Lung microvascular endothelial cell (primary cell): ENCODE measurements at places on chromosomes 16 and 17.

DNA sequence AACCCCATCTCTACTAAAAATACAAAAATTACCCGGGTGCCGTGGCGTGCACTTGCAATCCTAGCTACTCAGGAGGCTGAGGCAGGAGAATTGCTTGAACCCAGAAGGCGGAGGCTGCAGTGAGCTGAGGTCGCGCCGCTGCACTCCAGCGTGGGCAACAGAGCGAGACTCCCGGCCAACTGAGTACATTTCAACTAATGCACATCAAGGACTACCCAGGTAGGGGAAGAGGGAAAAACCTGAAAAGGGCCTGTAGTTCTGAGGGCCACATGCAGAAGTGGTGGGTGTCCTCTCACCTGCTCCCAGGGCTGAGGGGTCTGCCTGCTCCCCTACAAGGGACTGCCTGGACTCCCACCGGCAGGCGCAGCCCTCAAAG is 584 bp upstream of the SLC16A5 start:
- DNase-seq = no peak

DNA sequence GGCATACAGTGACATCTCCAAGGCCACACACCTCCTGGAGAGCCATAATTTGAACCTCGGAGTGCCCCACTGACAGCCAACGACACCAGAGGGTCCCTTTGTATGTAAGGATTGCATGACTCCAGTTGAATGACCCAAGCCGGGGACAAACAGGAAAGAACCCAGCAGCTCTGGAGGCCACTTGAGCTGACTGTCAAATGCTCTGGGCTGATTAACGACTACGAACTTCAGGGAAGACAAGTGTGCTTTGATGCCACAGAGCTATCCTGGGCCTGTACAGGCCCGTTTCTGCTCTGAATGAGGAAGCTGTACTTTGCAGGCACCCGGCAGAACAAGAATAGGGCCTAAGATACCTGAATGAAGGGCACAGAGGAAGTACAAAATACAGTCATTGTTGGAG is 404.6 kb downstream of the SLC39A11 start:
- no peak for DNase-seq

DNA sequence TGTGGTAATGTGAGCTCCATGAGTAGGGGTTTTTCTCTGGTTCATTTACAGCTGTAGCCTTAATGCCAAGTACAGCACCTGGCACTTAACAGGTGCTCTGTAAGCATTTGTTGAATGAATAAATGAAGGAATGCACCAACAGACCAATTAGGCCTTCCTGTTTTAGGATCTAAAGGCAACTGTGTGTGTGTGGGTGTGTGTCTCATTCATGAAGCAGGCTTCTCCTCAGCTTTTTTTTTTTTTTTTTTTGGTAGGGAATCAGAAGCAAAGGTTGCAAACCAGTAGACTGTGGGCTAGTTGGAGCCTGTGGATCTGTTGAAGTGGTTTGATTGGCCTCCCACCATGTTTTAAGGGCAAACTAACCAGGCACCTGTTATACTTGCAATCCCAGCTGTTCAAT is 48.1 kb downstream of the HS3ST2 start:
- no peak for DNase-seq

DNA sequence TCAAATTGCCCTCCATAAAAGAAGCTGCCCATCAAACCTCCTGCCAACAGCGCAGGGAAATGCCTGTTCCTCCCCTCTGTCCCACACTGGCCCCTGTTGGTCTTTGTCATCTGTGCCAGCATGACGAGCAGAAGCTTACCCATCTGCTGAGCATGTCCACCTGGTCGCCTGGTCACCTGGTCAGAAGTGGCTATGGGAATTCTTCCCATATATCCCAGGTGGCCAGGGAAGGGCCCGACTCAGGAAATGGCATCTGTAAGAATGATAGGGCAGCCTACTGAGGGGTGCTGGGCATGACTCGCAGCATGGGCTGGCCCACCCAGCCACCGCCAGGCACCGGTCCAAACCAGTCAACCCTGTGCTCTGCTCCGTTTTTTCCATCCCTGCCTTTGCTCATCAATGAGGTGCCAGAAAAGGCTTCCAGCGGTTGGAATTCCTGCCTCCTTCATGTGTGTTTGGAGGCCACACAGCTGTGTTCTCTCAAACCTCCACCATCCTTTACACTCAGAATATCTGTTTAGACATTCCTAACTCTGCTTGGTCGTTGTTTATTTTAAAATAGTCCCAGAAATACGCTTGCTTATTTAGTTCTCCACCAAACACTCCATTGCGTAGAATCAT is 145.2 kb downstream of the CLEC16A start:
- no peak for DNase-seq

GRCh38 chr17:18946536-18946935 is 5.4 kb upstream of the SLC5A10 start:
- DNase-seq = peak; percentile 33
